ENCODE measurements at places on chromosomes 5 and 9.

- no peak for DNase-seq
Measured at GRCh38 chr5:20514145-20514544, 526.1 kb upstream of the CDH18 start.

GRCh38 chr5:17302604-17303003 lies 85.2 kb downstream of the BASP1 start:
- no peak for DNase-seq

DNA sequence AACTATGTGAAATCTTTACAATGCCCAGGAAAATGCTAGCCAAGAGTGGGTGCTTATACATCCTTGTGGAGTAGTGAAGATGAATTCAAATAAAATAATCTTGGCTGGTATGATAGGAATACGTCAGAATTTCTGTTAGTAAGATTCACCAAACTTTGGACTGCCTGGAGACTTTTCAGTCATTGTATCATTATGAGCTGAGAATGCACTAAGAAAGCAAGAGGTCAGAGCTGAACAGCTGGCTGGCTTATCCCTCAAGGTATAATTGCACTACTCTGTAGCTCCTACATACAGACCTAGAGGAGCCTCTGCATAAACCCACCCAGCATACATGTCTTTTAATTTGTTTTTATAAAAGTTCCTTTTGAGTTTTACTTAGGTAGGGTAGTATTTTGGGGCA lies 568.5 kb upstream of the RIOK2 start:
- DNase-seq: no peak

DNA sequence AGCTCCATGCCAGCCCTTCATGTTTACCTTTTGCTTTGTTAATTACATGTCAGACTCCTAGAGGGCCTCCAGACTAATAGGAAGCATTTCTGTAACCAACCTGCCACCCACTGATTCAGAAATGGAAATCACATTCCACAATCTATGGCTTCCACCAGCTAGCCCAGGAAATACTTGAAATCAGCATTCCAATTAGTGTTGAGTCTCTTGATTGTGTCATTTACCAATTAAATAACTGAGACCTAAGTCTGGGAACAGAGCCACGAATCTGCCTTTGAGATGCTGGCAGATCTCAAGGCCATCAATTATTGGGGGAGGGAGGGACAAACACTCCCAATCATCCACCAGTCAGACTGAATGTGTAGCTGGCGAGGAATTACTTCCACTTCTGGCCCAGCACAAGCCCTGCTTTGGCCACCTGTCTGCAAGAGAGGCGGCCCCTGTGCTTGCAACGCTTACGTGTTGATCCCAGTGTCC lies 27.4 kb upstream of the SAP30L start:
- no peak for DNase-seq

- DNase-seq: no peak
Measured at GRCh38 chr5:59704936-59705335, 188.6 kb downstream of the PDE4D start.
